ENCODE measurements at places on chromosomes 1 and 21.

DNA sequence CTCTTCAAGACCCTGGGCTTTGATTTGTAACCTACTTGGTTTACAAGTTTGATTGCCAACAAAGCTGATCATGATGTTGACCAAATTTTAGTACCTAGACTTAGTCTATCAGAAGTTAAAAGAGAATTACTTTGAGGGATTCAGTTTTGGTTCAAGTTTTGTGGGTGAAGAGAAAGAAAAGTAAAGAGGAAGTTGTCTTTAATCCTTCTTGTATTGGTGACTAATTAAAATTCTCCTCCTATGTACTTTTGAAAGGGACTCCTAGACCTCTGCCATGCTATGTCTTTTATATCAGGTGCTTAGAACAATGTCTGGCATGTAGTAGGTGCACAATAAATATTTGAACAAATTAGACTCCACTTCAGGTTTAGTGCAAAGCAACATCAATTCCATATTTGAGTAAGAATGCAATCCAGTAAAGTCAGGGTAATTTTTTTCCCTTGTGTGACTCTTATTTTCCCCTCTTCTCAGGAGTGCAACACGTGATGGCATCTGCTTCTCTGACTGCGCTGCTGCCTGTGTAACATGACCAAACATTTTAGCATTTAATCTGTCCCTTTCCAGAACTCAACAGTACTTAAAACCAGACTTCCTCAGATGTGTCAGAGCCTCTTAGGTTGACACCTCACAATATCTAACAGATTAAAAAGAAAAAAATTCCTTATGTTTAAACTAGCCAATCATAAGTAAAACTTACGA lies 41.1 kb upstream of the KCNQ4 start:
- DNase-seq: peak; percentile 42

- no peak for DNase-seq
Measured at GRCh38 chr21:15457965-15458364, 271.8 kb upstream of the USP25 start.

- DNase-seq: no peak
Measured at GRCh38 chr1:80982831-80983230, 817.9 kb upstream of the ADGRL2 start.

DNA sequence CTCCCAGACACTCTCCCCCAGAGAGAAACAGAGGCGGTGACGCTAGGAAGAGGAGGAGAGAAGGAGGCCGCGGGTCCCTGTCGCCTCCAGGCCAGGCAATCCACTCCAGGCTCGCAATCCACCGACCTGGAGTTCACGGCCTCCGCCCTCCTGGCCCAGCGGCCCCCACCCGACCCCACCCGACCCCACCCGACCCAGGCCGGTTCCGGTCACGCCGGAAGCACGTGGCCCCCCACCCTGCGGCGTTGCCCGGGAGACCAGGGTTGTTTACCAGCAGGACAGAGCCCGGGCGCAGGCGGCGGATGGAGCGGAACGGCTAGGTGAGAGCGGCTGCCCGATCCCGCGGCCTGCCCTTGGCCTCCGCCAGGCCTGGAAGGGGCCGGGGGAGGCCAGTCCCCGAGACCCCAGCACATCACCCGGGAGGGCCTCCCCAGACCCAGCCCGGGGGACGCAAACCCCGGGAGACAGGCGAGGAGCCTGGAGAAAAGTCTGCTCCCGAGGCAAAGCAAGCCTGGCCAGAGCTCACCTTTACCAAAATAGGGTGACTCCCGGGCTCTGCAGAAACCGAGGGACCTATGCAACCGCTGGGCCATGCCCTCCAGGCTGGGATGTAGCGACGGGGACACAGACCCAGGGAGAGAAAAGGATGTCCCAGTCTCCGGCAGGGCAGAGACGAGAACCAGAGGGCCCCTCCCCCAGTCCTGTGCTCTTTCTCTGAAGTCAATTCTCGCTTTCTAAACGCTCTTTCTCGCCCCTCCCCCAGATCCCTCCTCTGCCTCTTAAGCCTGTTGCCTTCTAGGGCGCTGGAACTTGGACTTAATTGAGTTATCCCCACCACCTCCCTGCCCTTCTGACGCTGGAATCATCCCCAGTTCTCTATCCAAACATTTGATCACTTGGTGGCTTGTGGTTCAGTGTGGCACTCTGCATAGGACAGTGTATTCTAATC lies at the start of the genes PLA2G2C and UBXN10:
Gene PLA2G2C, minus strand, starts transcription at position 685 of the 949 bp plus-strand sequence. CDS start 9,155 bp downstream, outside the sequence.
Gene UBXN10, plus strand, starts transcription at position 263 of the 949 bp plus-strand sequence. CDS start 4,466 bp downstream, outside the sequence.
- DNase-seq: no peak

GRCh38 chr1:221719987-221720386 lies 21.9 kb downstream of the DUSP10 start:
- no peak for DNase-seq

GRCh38 chr1:103459346-103459745 lies 66.2 kb upstream of the RNPC3 start:
- no peak for DNase-seq

- DNase-seq: no peak
Measured at GRCh38 chr21:14270631-14271030, 54.7 kb downstream of the RBM11 start.

GRCh38 chr21:26199456-26199855 lies 28.9 kb upstream of the APP start:
- DNase-seq: no peak

- DNase-seq: no peak
Measured at GRCh38 chr1:246893191-246893939, 38.4 kb downstream of the AHCTF1 start.

DNA sequence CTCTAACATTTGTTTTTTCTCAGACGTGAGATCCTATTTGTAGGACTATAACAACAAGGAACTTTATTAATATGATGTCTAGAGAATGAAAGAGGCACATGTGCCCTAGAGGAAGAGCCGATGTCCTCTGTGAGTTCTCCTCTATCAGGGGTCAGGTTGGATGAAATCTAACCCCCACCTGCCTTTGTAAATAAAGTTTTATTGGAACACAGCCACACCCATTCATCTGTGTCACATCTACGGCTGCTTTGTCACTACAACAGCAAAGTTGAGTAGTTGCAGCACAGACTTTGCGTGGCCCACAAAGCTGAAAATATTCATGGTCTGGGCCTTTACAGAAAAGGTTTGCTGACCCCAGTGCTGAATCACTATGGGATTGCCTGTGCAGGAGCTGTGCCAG lies 571 bp upstream of the CAPN9 start:
- no peak for DNase-seq

DNA sequence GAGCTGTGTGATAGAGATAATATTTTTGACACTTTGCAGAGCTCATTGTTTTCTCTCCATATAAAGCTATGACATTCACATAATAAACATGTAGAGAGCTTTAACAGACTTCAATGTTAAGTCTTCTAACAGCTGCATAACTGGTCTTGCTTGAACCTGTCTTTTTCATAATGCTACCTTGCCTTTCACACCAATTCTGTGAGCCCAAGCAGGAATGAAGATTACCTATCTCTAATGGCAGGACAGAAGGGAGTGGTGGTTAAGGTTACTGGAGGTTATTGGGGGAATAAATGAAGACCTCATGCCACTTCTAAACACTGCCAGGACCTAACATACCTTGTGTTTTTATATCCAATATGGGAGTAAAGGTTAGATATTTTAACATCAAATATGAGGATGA lies 2.3 kb upstream of the CD55 start:
- no peak for DNase-seq

- DNase-seq: no peak
Measured at GRCh38 chr21:45590246-45590725, 48.0 kb upstream of the SLC19A1 start.

DNA sequence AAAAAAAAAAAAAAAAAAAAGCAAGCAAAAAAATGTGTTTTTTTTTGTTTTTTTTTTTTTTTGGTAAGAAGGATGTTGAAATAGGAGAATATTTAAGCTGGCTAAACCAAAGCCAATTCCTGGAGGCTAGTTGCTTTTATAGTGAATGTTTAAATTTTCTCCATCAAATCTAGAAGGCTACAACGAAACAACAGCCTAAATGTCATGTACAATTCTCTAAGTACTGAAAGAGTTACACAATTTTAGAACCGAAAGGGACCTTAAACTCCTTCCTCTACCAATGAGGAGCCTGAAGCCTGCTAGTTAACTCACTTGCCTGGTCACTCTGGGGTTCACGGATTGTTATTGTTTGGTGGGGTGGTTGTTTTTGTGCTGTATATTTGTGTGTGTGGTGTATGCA lies 3.5 kb downstream of the WLS start:
- no peak for DNase-seq

GRCh38 chr1:92317836-92318493 lies 19.1 kb downstream of the RPAP2 start:
- DNase-seq: no peak

DNA sequence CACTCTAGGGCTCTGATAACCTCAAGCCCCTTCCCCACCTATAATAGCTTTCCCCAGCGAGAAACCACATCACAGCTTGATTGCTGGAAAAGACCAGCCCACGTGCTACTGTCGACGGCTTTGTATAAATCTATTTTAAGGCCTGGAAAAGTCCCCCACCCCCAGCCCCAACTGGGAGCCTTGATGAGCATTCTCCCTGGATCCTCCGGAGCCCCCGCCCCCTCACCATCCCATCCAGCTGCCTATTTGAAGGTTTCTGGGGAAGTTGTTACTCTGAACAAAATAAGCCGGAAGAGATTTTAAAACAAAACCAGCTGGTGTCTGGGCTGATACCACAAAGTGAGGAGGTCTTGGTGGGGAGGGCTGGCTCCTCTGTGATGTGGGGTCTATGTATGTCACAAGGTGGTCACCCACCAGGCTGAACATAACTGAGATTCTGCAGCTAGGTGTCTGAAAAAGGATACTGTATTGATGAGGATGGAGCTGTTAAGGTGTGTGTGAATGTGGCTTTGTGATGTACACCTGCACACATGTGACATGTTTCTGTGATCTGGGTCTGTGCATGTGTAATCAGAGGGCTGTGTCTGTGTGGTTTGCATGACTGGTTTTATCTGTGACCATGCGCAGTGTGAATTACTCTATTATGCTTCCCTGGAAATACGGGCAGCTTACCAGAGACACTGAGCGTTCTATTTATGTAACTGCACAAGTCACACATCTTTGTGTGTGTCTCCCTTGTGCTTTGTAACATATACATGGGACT lies 25.0 kb downstream of the RIMS3 start:
- DNase-seq: no peak

DNA sequence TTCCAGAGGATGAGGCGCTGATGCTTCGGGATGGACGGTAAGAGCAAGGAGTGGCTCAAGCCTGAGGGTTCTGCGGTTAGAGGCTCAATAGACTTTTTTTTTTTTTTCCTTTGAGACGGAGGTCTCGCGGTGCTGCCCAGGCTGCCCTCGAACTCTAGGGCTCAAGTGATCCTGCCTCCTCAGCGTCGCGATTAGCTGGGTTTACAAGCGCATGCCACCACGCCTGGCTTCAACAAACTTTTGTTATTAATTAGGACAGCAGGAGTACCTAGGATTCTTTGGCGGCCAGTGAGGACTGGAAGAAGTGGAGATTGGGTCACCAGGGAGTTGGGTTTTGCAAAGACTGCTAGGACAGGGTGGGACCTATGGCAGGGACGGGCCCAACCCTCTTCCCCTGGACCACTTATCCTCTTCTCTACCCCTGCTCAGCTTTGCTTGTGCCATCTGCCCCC lies 587 bp downstream of the SCNM1 start:
- no peak for DNase-seq

- DNase-seq: no peak
Measured at GRCh38 chr1:246815693-246816270, 91.6 kb downstream of the SCCPDH start.

Measured in hindlimb muscle (tissue), 1 donor.